ENCODE measurements at places on chromosomes 12 and 14.
A peak's percentile ranks its signal among the peaks of the same experiment; 100 is the strongest.

GRCh38 chr12:124665511-124665910 lies 98.1 kb upstream of the NCOR2 start:
- DNase-seq: no peak

DNA sequence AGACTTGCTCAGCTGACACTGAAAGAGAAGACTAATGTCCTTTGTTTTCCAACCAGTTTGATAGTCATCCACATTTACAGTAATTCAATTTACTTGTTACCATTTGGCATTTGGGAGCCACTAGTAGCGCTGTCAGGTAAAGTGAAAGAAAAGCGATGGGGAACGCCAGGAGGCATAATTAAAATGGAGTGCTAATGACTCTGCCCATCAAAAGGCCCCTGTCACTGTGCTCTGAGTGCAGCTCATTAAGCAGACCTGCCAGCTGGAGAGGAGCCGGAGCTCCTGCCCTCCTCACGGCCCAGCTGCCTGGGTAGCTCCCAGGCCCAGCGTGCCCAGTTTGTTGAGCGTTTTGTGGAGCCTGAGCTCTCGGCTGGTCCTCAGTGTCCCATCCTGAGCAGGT lies 463.6 kb upstream of the CCDC196 start:
- DNase-seq: peak; percentile 41

DNA sequence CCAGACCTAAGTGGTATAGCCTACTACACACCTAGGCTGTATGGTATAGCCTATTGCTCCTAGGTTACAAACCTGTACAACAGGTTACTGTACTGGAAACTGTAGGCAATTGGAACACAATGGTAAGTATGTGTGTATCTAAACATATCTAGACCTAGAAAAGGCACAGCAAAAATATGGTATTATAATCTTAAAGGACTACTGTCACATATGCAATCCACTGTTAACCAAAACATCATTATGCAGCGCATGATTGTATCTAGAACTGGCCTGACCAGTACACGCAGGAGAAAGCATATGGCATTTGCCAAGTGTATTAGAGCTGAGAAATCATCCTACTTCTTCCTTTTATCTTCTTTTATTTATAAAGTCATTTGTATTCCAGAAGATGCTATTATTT lies 75.5 kb downstream of the SLC8A3 start:
- no peak for DNase-seq

DNA sequence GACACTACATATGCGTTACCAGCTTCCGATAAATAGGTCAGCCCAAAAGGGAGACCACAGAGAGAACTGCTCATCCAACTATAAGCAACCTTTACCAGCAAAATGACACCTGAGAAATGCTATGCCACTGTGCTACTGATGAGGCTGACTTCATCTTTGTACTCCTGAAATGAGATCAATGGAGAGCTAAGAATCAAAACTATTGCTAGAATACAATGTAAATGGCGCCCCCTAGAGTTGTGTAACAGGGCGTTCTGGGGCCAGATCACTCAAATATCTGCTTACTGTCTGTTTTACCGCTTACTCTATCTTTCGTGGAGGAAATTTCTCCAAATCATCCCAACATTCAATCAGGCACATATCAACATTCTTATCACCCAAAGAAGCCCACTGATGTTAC lies 4.6 kb downstream of the ZNF384 start:
- DNase-seq: peak; percentile 86

DNA sequence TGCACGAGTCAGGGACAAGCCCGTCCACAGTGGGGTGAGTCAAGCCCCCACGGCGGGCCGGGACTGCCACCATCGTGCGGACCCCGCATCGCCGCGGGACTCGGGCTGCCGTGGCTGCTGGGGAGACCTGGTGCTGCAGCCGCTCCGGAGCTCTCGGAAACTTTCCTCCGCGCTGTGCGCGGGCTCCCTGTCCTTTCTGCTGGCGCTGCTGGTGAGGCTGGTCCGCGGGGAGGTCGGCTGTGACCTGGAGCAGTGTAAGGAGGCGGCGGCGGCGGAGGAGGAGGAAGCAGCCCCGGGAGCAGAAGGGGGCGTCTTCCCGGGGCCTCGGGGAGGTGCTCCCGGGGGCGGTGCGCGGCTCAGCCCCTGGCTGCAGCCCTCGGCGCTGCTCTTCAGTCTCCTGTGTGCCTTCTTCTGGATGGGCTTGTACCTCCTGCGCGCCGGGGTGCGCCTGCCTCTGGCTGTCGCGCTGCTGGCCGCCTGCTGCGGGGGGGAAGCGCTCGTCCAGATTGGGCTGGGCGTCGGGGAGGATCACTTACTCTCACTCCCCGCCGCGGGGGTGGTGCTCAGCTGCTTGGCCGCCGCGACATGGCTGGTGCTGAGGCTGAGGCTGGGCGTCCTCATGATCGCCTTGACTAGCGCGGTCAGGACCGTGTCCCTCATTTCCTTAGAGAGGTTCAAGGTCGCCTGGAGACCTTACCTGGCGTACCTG lies 1.1 kb downstream of the PDE3A start:
- no peak for DNase-seq

DNA sequence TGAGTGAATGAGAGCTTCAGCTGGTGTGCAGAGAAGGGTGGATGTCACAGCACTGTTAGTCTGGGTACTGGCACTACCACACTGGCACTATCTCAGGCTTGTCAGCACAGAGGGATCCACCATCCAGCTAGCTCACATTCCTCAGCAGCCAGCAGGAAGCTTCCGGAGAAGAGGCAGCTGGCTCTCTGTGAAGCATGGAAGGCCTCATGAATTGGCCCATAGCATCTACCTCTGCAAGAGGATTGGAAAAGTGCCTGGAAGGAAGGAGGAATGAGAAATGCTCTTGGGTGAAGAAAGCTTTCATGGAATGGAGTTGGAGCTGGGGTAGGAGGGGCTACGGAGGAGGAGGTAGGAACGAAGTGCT lies 9.9 kb downstream of the KRT83 start:
- DNase-seq: no peak

- DNase-seq: no peak
These were observed 68.2 kb downstream of the E2F7 start for GRCh38 chr12:76997011-76997780.

DNA sequence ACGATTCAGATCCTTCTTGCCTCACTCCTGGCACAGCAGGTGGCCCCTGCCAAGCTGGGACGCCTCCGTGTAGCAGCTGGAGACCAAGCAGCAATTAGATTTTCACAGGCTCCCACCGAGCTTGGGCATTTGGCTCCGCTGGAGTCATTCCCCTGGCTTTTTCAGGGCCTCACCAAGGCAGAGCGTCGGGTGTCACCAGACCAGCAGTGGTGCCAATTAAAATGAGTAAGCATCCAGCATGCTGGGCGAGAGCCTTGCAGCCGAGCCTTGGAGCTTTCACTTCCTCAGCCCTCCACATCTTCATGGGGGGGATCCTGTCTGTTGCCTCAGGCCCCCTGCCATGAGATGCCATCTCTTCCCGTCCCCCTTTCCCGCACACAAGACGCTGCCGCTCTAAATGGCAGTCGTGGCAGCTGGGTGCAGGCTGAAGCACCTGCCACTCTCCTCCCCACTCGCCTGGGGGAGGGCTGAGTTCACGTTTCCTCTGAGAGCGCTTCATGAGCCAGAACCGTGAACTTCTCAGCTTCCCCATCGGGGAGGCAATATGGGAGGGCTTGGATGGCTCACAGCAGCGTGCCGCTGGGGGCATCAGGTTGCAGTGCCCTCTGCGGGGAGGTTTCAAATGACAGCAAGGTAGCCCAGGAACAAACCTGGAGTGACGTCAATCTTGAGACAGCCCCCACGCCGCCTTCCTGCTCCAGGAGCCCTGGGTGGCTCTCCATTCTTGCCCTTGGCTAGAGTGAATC lies 11.7 kb downstream of the TPCN1 start:
- DNase-seq: peak; percentile 96

- DNase-seq: no peak
These were observed 130.6 kb downstream of the PRKCH start for GRCh38 chr14:61451891-61452400.

- no peak for DNase-seq
These were observed 9.5 kb upstream of the SAV1 start for GRCh38 chr14:50677527-50678063.

Measured in NCI-H2171 (cell line).